ENCODE measurements at places on chromosomes 7 and 10.

DNA sequence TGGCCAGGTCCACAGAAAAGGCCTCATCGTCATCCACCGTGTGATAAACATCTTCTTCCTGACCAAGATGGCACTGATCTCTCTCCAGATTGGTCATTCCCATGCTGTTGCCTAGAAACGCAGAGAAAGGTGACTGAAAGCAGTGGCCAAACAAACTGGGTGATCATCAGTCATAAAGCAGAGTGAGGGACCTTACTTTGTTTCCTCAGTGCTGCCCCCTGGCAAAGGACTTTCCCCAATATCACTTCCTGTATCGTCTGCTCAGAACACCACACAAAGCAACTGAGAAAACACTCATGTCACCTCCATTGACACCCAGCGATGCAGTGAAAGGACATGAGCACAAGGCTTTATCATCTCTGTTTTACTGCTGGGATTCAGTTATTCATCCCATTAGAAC lies 40.0 kb upstream of the TM9SF3 start:
- no peak for DNase-seq

DNA sequence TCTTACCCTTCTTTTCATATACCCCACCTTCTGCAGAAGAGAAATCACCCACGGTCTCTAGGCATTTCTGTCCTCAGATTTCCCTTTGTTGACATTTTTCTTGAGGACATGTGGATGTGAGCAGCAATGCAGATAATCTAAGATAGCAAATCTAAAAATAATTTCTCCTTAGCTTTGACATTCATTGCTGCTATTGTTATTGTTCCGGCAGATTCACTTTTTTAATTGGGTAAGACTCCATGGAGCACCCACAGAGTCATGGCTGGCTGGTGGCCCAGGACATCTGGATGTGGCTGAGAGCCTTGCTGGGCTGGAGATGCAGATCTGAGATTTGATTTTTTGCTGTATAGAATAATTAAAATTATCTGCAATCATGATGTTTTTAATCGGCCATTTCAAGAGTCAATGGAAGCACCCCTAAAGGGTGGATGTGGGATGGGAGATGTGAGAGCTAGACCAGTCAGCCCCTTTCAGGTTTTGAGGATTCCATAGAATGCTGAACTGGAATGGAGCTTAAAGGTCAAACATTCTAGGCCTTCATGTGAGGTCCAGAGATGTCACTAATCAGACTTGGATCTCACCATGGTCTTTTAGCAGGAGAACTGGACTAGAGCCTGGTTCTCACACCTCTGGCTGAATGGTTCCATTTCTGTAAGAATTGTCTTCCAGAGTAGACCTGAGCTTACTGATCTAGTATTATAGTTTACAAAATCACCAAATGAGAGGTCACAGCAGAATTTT lies 37.5 kb downstream of the TAS2R41 start:
- DNase-seq: no peak

- no peak for DNase-seq
Measured at GRCh38 chr10:69056129-69056528, 31.8 kb upstream of the SRGN start.

DNA sequence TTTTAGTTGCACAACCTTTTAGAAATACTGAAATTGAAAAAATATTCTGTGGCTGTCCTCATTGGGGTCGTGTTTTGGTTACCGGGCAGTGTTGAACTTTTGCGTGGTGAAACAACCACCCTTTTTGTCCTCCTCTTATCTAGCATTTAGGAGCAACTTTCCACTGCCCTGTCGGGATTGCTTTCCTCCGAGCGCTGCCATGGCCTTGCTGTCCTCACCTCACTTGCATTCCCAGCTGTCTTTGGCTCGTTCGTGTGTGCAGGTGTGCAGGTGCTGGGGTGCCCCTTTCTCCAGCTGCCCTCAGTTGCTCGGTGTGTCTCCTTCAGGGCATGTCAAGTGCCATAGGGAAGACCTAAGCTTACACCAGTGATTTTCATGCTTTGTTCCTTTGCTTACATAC lies 116.9 kb upstream of the GJD4 start:
- no peak for DNase-seq

GRCh38 chr7:130273933-130274255 lies 7.2 kb downstream of the CPA2 start:
- no peak for DNase-seq
